ENCODE measurements at places on chromosomes 5 and 9.
A peak's percentile ranks its signal among the peaks of the same experiment; 100 is the strongest.

GRCh38 chr9:137254624-137255447, at the start of gene NELFB:
NELFB (plus strand) TSS chr9:137255327.
- no peak for DNase-seq

GRCh38 chr5:102649731-102650130, 105.4 kb upstream of the PAM start:
- peak; percentile 78 for DNase-seq

DNA sequence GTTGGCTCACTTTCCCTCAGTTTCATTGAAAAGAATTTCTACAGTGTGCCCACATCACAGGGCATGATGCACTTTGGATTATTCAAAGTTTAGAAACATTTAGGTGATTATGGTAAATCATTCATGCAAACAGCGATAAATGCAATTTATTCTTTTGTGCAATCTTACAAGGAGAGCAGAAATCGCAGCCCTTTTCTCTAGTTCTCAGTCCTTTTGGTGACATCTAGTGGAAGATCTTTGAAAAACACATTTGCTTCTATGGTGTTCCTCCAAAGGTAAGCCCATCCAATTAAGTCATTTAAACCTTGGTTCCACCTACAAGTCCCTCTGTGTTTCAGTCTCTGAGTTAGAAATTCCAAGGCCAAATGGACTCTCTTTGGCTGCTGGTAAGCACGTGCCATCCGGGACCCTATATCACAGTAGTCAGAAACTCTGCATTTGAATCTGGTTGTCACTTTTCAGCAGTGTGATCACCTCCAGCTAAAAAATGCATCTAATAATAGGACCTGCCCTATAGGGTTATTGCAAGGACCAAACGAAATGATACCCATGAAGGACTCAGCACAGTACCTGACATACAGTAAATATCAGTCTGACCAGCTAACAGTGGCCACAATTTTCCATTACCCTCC, 66.4 kb downstream of the MACROH2A1 start:
- peak; percentile 24 for DNase-seq

GRCh38 chr9:19940811-19941535, 152.1 kb upstream of the SLC24A2 start:
- no peak for DNase-seq

- DNase-seq = no peak
Observed at GRCh38 chr9:121819428-121820231, 168.2 kb downstream of the DAB2IP start.

DNA sequence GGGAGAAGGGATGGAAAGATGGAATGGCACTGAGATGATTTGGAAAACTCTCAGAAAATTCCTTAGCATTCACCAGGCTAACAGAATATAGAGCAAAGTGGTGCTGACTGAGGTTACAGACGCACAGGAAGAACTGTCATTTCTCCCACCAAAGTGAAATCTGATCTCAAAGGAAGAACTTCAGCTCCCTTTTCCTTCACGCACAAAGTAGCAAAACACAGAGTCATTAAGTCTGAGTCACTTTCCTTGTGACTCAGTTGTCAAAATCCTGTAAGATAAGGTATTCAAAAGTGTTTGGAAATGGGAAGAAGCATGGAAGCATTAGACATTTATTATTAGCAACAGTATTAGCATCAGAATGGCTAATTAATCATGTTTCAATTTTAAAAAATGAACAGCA, 11.7 kb downstream of the MPDZ start:
- DNase-seq = no peak

DNA sequence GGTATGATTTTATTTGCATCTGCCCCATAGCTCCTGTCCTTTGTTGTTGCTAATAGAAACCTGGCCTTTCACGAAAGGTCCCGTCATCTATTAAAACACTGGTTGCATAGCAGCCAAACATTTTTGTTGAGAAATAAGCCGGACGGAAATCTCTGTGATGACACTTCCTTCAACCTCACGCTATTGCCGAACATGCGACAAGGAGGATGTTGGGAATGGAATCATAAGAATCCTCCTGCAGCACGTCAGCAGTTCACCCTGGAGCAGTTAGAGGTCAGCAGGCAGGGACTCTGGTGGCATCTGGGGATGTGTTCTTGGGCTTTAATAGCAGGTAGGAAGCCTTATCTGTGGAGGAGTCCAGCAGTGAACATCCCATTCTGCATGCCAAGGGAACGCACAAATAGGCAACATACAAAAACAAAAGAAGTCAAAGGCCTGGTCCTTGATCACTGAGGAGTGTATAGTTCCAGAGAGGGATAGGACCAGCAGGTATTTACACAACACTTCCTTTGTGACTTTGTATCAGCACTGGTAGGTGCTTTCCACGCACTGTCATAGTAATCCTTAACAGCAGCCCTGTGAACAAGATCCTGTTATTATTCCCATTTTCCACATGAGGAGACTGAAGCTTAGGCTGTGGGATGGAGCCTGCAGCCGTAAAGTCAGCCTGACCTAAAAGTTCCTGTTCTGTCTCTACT, 33.4 kb downstream of the ARHGAP26 start:
- DNase-seq = no peak

DNA sequence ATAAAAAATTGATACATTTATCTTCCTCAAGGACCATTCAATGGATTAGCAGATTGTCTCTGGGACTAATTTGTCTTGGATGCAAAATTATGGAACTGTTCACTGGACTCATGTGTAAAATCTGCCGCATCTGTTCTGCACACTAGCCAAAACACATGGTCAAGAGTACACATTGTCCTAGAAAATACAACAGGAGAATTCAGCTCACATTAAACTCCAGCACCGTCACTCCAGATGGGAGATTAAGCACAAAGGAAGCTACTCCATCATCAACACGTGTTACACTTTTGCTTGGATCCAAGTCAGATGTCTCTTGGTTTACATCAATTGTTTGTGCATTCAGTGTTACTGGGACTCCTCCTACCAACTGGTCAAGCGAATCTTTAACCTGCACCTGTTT, 28.8 kb downstream of the C5 start:
- no peak for DNase-seq

DNA sequence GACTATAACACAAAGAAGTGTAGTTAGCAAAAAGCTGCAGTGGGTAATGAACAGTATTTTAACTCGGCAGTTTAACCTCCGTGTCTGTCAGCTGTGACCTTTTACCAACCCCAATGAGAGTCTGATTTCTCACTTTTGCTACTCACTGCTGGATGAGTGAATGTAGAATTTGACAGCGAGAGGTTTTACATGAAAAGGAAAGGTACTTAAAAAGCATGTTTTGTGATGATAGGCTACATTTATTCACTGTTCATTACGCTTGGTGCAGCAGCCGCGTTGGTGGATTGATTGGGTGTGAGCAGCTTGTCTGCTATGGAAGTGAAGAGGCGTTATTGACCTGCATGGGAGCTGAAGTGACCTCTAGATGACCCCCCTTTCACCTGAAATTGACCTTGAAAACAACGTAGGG, 867.7 kb downstream of the NR2F1-AS1 start:
- DNase-seq = no peak

DNA sequence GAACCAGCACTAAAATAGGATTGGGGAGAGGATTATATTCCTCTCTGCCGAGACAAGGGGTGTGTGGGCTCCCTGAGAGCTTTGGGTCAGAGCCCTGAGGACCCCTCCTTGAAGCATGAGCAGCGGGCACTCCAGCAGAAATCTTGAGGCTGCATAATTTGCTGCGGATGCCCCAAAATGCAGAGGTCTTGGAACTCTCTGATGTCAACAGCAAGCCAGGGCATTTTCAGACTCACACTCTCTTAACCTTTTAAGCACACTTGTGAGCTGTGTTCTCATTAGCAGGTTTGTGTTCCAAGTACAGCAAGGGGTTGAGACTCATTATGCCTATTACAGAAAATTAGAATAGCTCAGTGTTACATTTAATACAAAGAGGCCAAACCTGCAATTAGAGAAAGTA, 513.0 kb upstream of the ADAMTS16 start:
- DNase-seq = no peak

DNA sequence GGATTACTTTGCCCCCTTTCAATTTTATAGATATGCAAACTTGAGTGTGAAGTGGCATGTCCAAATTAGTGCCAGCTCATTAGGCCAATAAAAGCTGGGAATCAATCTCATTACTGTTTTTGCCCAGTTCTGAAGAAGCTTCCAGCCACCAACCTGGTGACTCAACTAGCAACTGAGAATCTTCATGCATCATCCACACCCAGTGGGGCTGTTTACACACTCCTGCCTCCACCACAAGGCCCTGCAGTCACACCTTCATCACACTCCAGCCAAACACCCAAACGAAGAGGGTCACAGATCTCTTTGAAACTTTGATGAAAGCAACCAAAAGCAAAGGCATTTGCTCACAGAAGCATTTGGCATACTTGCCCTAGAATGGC, 41.3 kb upstream of the S1PR3 start:
- no peak for DNase-seq

GRCh38 chr5:89349246-89349980, 466.4 kb upstream of the MEF2C start:
- no peak for DNase-seq

DNA sequence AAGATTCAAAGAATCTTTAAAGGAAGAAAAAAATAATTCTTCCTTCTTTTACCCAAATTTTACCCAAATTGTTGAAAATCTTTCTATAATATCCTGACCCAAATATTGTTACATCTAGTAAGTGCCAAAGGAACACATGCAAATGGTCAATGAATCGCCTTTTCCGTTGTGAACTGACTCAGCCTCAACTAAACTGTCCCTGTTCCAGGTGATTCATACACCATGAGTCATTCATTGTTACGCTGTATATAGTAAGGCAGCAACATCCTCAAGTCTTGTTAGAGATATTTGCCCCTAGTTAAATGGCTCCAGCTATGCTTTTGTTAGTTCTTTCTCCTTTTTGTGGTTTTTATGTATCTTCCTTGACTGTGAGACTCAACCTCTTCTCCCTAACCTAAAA, 9.7 kb downstream of the PTGER4 start:
- DNase-seq = peak; percentile 78

DNA sequence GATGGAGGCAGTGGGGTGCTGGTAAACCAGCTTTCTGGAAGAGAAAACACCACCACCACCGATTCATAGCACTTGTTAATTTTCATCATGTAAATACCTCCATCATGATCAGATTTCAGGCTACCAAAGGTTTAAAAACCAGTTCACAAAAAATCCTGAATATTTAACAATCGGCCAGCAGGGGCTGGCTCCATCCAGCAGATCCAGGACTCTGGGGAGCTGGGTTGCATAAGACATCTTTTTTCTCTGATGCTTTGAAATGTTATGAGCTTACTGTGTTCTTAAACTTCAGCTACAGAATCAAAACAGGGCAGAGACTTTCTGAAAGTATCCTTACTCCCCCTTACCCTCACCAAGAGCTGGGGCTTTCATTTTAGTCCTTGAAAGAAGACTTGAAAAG, 14.6 kb upstream of the RNF183 start:
- no peak for DNase-seq

GRCh38 chr9:72998363-72998762, 45.5 kb upstream of the ALDH1A1 start:
- DNase-seq = no peak

- DNase-seq = no peak
Observed at GRCh38 chr9:109182940-109183798, 16.1 kb upstream of the FRRS1L start.

GRCh38 chr5:143843461-143843860, 31.5 kb downstream of the HMHB1 start:
- no peak for DNase-seq

GRCh38 chr9:83986195-83986594, 5.6 kb downstream of the RMI1 start:
- DNase-seq = no peak

DNA sequence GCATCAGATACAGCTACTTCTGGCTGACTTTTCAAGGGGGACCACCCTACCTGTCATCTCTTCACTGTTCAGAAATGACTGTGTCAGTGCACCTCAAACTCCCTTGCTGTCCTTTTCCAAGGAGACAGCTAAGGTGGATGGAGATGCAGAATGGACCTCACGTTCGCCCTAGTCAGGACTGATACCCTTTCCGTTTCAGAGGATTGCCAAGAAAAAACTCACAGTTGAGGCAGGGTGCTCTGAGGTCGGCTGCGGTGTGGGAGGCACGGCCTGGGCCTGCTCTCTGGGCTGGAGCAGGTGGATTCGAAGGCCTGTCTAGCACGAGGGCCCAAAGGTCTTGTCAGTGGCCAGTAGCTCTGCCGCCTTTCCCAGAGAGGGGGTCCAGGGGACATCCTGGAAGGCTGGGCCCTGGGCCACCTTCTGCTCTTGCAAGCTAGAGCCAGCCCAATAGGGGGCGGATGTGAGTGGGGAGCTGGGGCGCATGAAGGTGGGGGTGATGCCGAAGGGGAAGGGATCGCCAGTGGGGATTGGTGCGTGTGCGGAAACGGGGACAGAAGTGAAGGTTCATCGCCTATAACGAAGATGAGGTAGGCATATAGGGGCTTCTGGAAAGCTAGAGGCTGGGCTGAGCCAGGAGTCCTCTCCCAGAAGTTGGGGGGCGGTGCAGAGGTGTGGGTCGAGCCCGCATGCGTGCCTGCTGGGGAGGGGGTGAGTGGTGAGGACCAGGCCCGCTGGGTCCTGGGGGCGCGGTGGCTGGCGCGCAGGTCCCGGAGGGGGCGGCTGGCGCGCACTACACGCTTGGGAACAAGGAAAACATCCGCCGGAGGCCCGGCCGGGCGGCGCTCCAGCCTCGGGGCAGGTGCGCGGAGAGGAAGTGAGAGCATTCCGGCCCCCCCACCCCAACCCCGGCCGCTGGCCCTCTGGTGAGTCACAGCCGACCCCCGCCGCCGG, 2.5 kb upstream of the MSMP start:
- no peak for DNase-seq

GRCh38 chr5:14165375-14166106, 22.4 kb downstream of the TRIO start:
- DNase-seq = no peak

GRCh38 chr9:88833946-88834345, 157.3 kb upstream of the S1PR3 start:
- no peak for DNase-seq

GRCh38 chr9:127445851-127446712, 5.1 kb downstream of the RPL12 start:
- no peak for DNase-seq

DNA sequence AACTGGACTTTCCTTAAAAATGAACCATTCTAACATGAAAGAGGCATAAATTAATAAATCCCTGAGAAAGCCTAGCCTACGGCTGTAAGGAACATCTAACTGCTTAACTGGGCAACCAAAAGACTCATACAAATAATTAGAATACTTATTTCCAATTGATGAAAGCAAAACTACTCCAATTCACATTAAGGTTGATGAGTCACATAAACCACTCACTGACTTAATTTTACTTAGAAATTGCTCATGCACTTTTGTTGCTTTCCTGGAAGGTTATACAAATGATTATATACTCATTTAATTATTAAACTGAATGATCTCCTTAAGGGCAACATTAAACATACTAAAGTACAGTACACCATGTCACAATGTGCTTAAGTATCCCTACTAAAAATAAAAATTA, 101.9 kb downstream of the NFIB start:
- no peak for DNase-seq

DNA sequence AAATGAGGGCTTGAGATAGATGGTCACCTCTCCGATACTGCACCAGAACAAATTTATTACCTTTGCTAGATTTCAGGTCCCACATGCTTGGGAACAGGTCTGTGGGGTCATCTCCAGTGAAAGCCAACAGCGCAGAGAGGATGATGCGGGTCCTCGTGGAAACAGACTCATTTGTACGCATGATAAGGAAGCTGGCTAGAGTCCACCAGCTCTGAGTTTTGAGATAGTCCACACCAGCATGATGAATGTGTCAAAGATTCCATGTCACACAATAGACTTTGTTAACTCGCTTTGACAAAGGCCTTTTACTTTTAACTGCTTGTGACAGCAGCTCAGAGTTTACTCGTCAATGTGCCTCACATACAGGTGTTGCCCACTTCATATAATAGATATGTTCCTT, 105.4 kb upstream of the TBCA start:
- DNase-seq = no peak
